GM12864 (cell line): ENCODE measurements at places on chromosomes 3 and 15.

DNA sequence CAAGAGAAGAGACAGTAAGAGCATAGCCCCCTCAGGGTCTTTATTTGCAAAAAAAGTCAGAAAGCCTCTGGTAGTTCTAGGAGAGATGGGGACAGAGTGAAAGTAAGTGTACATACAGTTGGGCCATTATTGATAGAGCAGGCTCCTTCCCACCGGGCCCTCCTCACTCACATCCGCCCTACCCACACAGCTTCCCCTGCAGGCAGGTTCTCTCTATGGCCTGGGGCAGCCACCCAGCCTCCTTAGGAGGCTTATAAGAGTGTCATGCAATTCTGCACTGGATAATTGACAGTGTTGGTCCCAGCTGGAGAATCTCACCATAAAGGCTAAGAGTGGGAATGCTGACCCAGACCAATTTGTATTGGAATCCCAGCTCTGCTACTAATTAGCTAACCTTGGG lies 49.5 kb downstream of the SLC30A4 start:
- DNase-seq, result no peak

GRCh38 chr15:65424683-65425082 lies 1.9 kb upstream of the IGDCC4 start:
- DNase-seq, result no peak

DNA sequence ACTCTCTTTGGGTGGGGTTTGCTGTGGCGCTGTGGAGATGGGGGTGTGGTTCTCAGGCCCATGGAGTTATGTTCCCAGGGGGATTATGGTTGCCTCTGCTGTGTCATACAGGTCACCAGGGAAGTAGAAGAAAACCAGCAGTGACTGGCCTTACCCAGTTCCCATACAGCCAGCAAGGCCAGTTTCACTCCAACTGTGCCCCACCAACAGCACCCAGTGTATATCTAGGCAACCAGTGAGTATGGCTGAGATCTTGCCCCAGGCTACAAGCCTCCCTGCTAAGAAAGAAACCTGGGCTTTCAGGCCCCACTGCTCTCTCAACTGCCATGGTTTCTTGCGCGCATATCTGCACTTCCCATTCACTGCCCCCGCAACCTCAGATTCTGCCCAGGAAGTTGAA lies 31.4 kb upstream of the RARB start:
- DNase-seq, result no peak

- no peak for DNase-seq
Observed at GRCh38 chr15:89101302-89102193, 13.3 kb downstream of the ABHD2 start.

DNA sequence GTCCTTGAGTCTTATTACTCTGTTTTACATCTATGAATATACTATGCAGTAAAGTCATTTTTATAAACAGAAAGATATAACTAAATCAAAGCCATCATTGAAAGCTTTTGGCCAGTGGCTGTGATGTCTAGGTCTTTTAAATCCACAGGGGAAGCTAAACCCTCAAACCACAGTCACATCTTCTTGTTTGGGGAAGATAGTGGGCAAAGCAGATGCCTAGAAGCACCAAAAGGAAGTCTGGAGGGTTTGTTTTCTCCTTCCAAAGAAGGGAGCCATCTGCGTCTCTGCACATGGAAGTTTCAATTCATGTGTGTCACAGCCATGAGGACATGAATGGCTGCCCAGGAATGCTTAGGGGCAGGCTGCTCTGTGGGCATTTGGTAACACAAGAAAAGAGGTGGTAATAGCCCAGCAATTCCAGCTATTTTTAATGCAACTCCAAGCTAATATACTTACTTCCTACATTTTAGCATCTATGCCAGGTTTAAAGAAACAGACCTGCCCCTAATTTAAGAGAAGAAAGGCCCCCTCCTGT lies 322.2 kb downstream of the SLC9A9 start:
- no peak for DNase-seq

GRCh38 chr3:13556917-13557316 lies 8.0 kb downstream of the FBLN2 start:
- DNase-seq, result no peak

GRCh38 chr3:10349801-10350200 lies 28.9 kb upstream of the SEC13 start:
- no peak for DNase-seq

GRCh38 chr15:55283379-55284147 lies 6.0 kb downstream of the RAB27A start:
- no peak for DNase-seq

GRCh38 chr3:31105011-31105410 lies 210.6 kb upstream of the GADL1 start:
- DNase-seq, result no peak

DNA sequence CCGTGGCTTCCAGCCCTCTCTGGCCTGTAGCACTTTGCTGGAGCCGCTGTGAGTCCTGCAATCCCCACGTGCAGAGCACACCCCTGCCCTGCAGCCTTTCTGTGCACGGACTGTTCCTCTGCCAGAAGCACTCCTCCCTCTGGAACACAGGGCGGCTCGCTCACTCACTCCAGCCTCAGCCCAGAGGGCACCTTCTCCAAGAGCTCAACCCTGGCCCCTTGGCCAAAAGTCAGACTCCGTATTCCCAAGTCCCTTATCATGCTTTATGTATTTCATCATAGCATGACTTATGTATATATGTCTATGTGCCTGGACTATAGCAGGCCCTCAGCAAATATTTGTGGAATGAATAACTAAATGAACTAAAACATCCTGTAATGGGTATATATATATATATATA lies 63.2 kb downstream of the ASB7 start:
- no peak for DNase-seq

DNA sequence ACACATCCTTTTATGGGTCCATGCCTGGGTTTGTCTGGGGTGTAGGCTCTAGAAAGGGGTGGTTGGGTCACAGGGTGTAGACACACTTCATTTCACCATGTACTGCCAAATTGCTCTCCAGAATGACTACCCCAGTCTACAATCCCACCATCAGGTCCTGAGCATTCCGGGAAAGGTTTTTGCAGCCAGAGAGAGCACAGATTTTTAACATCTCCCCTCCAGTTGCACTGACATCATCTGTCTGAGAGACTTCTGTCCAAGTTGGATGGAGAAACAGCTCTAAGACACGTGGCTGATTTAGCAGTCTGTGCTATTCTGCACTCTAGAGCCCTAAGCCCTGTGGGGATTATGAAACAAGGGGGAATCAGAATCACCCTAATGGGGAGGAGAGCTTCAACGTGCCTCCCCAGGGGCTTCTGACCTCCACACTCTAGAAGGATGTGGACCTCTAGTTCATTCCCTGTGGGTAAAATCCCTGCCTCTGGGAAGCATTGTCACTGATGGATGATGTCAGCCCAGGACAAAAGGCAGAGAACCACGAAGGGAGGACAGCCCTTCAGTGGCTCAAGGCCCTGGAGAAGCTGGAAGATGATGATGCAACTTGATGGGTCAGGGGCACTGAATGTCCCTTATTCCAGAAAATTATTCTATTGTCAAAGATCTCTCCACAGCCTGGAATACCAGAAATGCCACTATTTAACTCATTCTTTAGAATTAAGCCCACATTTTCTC lies 71.5 kb downstream of the CD200R1L start:
- DNase-seq, result no peak

- no peak for DNase-seq
Observed at GRCh38 chr3:8657804-8658305, 13.3 kb upstream of the SSUH2 start.

DNA sequence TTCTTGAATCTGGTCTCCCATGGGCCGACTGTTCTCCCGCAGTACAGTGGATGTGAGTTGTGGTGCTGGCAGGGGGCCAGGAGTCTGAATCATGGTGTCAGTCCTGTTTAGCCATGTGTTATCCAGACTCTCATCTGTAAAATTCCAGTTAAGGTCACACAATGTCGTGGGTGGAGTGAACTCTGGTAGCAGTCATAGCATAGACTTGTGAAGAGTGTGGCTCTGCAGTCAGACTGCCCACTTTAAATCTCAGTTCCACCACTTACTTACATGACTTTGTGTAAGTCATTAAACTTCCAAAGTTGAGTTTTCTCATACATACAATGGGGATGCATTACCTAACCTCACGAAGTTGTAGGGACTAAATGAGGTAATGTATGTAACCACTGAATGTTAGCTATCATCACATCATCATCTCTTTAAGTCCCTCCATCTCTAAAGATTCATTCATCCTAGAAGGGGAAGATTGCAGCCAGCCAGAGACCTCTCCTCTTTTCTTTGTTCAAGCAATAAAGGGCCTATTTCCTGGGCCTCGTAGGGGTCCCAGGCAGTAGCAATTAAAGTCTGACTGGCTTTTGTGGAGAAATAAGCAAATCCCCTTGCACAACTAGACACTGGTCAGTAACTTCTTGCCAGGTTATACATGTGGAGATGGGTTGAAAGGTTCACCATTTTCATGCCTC lies 93.9 kb downstream of the PCCB start:
- DNase-seq, result no peak

- no peak for DNase-seq
Observed at GRCh38 chr15:94844198-94844537, 612.8 kb downstream of the MCTP2 start.

DNA sequence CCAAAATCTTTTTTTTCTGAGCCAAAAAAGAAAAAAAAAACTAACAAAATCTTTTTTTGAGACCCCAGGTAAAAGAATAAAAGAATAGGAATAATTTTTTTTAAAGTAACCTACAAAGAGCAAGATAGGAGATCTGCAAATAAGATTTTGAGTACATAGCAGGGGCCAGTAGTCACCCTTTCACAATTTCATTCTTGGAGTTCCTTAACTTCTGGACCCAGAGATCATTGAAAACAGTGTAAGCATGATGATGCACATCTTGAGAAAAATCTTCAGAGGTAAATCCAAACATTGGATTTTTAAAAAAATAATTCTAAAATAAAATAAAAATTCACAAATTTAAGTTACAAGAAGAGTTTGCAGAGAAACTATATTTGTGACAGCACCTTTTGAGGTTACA lies 18.8 kb downstream of the TFRC start:
- DNase-seq, result no peak

DNA sequence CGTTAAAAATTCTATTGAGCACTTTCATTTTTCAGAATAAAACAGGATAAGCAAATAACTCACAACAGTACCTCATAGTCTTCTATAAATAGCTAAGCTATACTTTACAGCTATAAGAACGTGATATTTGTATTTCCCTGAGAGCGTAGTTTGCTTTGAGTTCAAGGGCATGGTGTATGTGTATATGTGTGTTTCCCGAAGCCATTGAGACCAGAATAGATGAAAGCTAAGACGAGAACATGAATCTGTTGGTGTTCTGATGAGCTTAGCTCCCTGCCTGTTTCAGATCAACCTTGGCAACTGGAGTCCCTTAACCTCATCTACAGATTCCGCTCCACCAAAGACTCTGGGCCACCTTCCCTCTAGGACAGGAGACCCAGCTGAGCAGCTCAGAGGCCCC lies 59.5 kb upstream of the MCF2L2 start:
- DNase-seq, result no peak

DNA sequence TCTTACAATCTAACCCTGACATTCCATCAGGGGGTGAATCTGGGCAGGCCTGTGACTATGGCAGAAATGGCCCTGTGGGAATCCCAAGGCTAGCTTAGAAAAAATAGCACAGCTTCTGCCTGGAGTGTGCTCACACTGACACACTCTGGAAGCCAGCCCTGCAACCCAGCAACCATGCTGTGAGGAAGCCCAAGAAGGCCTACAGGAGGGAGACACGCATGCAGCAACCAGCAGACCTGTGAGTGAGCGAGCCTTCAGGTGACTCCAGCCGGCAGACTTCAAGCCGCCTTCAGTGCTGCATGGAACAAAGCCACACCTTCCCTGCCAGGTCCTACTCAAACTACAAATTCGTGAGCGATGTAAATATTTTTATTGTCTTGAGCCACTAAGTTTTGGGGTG lies 26.1 kb downstream of the RAB6B start:
- no peak for DNase-seq

DNA sequence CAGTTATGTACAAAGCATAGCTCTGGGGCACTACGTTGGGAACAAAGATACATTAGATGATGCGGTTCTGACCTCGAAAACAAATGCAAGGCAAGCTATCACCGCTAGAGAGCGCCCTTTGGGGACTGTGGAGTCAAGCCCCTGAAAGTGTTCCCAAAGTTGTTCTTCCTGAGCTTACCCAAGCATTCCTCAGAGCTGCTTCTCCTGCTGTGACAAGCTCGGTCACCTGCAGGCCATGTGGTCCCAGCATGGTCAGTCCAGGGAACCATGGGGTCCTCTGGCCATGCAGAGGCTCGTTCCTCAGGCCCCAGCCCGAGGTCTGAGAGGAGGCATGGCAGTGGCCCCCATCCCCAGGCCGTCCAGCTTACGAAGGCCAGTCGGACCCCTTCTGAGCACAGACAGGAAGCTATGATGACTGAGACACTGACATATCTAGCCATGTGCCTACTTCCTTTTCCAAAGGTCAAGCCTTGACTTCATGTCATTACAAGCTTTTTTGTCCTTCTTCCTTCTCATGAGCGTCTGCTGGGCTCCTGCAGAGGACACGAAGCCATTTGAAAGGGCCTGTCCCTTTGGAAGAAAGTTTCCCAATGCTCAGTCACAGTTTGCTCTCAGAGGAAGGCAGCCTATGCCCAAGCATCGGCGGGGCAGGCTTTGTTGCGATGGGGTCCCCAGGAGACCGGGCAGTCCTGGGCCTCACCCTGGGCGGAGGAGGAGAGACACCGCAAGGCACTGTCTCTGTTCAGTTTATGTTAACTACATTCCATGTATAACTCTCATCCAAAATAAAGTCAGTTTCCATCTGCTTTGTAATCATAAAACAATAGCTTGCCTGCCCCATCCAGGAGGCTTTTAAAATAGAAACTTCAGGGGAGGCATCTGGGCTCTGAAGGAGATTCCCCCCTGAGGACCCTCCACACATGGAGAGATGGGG lies 79.3 kb downstream of the ATP10A start:
- DNase-seq, result no peak

- DNase-seq, result no peak
Observed at GRCh38 chr3:157499342-157499963, 3.8 kb downstream of the VEPH1 start.

- no peak for DNase-seq
Observed at GRCh38 chr15:65363306-65363705, 14.5 kb downstream of the IGDCC3 start.

- DNase-seq, result no peak
Observed at GRCh38 chr3:24149032-24149431, 203.9 kb downstream of the NR1D2 start.

- DNase-seq, result no peak
Observed at GRCh38 chr3:43659250-43659880, 31.4 kb upstream of the ABHD5 start.

- no peak for DNase-seq
Observed at GRCh38 chr15:53116169-53116568, 326.0 kb upstream of the ONECUT1 start.

DNA sequence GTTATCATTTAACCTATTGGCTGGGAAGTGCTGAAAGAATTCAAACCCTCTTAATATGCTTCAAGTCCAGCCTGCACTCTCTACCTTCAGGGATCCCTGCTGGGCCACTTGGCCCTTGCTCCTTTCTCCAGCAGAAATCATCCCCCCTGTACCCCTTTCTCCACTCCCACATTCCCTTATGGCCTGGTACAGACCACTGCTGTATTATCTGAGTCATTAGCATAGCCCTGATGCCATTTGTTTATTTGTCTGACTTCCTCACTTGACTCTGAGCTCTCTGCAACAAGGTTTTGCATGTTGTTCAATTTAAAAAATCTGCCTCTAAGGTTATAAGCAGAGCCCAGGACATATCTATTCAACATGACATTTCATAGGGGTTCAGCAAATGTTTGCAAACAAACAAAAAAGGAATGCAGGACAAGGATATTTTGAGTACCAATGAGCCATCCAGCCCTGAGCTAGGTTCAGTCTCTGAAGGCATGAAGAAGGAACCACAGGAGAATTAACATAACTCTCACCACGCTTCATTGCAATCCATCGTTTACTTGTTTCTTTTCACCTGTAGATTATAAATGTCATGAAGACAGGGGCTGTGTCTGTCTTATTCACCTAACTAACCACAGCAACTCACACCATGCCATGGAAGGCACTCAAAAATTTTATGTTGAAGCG lies 26.6 kb upstream of the HES1 start:
- DNase-seq, result no peak
